Endodermal cell (in vitro differentiated cells): ENCODE measurements at places on chromosomes 1 and 21.

DNA sequence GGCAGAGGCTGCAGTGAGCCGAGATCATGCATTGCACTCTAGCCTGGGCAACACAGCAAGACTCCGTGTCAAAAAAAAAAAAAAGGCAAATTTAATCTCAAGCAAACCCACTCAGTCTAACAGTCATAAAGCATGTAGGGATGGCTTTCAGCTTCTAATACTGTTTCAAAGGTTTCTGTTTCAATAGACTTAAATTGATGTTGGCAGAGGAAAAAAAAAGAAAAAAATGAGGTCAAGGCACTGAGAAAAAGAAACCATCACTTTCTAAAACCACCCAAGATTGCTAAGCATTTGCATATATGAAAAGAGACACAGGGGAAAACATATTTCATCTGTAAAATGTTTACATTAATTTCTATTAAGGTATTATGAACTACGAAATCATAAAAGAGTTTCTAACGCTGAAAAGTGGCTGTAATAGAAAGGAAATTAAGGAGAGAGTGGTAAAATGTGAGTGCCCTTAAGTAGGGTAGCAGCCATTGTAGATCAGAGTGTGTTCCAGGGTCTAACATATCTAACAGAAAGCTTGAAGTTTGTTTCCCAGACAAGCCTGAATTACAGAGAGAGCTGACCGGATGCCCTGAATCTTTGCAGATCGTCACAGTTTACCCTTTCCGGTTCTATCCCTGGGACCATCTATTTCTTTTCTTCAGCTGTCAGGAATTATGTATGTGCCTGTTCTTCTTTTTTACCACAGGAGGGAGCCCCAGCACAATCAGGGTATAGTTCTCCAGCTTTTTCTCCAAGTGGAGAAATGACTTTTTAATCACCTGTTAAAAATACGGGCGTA is 70.0 kb downstream of the PLD5 start:
- no peak for DNase-seq

DNA sequence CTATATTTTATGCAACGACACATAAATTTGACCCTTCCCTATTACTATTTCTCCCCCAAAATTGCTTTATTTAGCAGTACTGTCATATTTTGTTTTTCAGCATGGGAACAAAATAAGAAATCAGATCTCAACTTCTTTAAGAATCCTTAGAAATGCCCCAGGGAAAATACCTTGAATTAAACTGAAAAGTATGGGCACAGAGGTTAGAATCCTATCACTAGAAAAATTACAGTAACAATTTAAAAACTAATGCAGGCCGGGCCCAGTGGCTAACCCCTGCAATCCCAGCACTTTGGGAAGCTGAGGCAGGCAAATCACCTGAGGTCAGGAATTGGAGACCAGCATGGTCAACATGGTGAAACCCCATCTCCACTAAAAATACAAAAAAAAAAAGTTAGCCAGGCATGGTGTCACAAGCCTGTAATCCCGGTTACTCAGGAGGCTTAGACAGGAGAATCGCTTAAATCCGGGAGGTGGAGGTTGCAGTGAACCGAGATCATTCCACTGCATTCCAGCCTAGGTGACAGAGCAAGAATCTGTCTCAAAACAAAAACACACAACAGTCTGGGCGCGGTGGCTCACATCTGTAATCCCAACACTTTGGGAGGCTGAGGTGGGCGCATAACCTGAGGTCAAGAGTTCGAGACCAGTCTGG is 51.4 kb downstream of the GNB1 start:
- no peak for DNase-seq

DNA sequence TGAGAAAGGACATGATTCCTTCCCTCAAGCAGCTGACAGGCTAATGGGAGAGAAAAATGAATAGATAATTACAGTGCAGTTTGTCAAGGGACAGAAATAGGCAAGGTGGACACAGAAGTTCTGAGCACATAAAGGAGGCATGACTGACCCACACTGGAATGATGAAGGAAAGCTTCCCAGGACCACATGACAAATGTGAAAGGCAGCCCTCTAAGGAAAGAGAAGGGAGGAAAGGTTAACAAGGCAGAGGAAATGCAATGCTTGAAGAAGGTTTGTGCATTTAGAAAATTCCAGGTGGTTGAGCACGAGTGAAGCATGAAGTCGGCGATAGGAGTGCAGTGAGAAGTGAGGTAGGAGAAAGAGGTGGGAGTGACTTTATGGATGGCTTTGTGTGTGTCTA is 37.4 kb downstream of the LAMC2 start:
- no peak for DNase-seq

GRCh38 chr1:53684741-53685140 is 54.2 kb downstream of the GLIS1 start:
- no peak for DNase-seq

DNA sequence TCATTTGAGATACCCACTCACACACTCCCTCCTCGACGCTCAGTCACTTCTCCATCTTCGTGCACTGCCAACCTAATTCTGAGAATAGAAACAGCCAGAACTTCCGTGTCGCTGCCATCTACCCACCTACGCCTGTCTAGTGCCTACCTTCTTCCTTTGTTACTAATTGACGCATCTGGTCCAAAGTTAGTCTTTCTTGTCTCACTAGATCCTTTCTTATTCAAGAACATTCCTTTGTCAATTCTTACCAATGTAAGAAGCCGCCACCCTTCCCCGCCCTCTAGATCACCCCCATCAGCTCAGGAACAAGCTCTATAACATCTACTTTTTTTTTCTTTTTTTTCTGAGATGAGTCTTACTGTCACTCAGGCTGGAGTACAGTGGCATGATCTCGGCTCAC is 3.7 kb downstream of the PADI6 start:
- no peak for DNase-seq

DNA sequence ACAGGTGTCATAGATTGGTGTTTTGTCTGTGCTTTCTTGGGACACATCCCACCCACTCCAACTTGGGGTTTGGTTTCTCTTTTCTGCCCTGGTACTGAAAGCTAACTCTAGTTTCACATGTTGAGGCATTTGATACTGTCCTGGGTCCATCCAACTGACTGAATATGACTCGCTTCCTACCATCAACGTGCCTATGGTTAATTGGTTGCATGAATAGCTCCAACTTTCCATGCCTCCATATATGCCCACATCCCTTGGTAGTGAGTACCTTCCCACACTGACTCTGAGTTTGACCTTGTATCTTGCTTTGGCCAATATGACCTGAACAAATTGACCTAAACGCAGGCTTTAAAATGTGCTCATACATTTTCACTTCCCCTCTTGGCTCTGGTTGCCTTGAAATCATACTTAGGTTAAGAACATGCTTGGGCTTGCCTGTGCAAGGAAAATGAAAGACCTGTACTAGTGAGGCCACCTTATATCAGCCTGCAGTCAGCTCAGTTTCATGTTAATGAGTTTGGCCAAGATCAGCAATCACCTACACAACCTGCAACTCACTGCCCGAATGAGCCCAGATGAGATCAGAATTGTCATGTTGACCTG is 81.0 kb upstream of the KCNK2 start:
- DNase-seq = no peak

- no peak for DNase-seq
Measured at GRCh38 chr1:8406960-8407359, 89.0 kb downstream of the SLC45A1 start.

DNA sequence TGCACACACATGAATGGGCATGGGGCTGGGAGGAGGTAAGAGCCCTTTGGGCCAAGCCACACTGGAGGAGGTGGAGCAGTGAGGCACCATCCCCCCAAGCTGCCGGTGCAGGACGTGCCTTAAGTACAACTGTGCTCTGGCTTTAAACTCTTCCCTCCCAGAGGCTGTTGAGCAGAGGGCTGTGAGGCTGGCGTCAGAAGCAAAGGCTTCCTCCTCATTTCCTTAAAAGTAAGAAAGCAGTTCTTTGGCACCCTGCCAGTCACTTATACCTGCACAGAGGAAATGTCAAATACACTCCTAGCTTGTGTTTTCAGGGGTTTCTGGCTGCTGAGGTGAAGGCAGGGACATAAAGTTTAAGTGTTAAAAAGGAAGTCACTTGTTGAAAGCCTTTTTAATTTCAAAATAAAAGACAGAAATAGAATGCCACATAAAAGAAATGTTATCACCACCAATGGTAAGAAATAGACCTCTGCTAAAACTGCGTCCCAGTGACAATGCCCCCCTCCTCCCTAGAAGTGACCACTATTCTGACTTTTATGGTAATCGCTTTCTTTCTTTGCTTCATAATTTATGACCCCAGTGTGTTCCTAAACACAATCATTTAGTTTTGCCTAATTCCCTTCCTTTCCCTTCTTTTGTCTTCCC is 33.0 kb downstream of the LAMC2 start:
- DNase-seq = peak; percentile 62

DNA sequence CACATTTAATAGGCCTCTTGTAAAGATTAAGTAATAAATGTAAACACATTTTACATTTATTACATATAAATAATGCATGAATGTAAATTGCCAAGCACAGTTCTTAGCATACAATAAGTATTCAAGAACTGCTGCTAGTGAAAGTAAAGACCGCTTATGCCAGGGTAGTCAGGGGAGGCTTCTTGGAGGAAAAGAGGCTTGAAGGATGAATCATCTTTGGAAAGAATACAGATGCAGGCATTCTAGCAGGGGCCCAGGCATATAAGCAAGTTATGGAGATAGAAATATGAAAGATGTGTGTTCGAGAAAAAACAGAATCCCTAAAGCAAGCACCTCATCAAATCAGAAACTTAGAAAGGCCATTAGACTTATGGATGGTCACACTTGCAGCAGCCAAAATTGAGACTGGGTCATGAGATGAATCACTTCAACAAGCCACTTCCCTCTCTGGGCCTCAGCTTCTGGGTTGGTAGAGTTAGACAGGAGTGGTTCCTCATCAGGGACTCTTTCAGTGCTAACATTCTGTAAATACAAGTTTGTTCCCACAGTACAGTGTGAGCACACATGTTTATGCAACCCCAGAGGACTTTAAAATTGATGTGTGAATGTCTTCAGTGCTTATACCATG is 79.8 kb upstream of the ROR1 start:
- DNase-seq = no peak

DNA sequence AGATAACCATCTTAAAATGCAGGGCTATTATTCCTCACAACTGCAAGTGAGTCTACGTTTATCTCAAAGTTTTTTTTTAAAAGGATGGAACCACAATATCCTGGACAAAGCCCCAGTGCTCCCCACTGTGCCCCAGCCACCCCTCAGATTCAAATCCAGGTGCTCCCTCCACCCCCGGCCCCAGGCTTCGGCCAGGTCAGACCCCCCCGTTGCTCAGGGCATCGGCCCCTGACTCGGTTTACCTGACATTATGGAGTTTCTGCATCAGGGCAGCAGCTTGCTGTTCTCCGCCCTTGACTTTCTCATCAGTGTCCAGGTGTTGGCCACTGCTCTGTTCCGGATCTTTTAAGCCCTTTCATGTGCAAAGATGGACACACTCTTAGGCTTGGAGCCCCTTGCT is 72.9 kb downstream of the SCCPDH start:
- no peak for DNase-seq

- DNase-seq = peak; percentile 86
Measured at GRCh38 chr1:110339407-110340206, 430 bp downstream of the RBM15 start.

GRCh38 chr1:242787968-242788367 is 263.5 kb upstream of the PLD5 start:
- DNase-seq = no peak

DNA sequence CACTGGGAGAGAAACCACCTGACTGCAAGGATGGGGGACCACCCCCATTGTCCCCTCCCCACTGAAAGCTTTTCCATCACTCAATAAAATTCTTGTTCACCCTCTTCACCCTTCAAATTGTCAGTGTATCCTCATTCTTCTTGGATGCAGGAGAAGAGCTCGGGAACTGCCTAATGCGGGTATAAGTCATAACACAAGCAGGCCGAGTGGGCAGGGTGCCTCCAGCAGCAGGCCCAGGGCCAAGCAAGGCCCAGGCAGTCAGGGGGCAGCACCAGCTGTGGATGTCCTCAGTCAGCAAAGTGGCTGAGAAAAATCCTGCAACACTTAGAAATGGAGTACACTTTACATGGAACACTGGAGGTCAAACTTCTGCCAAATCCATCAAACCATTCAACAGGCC is 33.7 kb upstream of the SLC35A3 start:
- DNase-seq = no peak

DNA sequence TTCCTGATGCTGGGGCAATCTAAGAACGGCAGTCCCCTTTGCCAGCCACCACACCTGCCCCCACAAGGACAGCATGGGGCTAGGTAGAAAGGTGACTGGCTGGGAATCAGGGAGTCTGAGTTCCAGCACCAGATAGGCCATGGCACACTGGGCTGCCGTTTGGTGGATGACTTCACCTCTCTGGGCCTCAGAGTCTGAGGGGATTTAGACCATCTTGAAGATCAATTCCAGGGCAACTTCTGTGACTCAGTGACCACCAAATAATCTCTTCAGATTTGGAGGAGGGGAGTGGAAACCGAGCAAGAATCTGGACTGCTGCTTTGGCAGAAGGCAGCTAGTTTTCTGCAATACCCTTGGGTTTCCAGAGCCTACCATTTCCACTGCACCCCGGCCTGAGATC is 92.1 kb upstream of the EDN2 start:
- peak; percentile 13 for DNase-seq

- peak; percentile 8 for DNase-seq
Measured at GRCh38 chr1:34578306-34578705, 176.5 kb upstream of the GJB5 start.

DNA sequence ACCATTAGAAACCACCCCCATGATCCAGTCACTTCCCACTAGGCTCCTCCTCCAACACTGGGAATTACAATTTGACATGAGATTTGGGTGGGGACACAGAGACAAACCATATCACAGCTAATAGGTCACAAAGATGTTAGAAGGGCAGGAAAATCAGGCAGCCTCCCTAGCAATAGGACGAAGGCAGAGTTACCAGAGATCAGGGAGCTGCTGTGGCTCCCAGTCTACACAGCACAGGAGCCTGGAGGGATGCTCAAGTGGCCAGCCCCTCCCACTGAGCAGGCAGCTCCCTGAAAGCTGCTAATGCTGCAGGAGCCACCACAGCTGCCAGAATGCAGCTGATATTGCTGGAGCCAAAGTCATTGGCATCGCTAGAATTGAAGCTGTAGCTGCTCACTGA is 51.0 kb downstream of the CR1L start:
- no peak for DNase-seq

GRCh38 chr1:211174375-211174774 is 40.4 kb upstream of the KCNH1 start:
- DNase-seq = no peak

DNA sequence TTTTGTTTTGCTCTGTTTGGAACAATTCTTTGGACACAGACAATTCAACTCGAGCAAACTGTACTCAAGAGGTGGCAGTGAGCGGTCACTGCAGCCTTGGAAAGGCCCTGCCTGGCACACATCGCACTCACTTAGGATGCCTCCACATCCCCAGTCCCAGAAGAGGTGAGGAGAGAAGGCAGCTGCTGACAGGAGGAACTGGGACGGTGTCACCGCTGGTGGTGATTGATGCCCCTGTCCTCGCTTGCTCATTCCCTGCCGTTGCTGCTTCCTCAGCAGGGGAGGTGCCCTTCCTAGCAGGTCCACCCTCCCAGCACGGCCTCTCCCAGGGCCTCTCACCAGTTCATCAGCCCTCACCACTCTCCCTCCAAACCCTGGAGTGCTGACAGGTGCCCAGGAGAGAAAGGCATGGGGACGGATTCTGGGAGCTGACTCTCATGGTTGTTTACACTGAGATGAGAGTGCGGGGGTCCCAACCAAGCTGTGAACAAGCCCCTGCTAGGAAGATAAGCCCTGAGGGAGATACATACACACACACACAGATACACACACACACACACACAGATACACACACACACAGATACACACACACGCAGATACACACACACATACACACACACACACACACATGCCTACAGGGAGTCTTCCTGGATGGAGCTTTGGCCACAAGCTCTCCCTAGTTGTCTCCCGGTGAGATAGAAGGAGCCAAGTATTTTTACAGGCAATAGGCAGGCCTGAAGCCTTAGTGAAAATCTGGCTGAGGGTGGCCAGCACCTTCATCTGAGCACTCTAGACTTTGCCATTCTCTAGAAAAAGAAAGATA is 101.1 kb downstream of the CDC7 start:
- no peak for DNase-seq
